Peyer's patch (tissue), 4 donors: ENCODE measurements at places on chromosomes 7 and 10.

DNA sequence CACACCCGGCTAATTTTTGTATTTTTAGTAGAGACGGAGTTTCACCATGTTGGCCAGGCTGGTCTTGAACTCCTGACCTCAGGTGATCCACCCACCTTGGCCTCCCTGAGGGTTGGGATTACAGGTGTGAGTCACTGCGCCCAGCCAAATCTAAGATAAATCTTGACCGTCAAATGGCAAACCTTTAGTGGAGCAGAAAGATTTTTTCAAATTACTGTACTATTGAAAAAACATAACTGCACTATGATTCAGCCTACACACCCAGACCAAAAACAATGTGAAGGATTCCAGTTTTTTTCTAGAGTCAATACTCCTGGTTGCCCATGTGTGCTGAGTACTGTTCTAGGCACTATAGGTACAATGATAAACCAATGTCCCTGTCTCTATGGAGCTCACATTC lies 33.9 kb upstream of the SVIL start:
- DNase-seq: no peak

DNA sequence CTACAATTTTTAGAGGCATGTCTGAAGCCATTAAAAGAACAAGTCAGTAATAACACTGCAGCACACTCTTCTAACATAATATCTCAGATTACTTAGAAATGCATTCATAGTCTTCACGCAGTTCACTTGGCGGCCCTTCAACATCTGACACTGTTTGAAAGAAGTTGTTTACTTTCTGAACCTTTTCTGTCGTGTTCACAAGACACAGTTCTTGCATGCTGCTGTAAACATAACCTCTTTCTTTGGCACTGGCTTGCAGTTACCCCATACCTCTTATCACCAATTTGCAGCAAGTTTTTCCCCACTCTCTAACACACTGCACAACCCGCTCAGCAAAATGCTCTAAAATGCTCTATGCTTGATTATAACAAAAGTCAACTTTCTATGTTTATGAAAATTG lies 12.0 kb downstream of the PIP4K2A start:
- DNase-seq: no peak

DNA sequence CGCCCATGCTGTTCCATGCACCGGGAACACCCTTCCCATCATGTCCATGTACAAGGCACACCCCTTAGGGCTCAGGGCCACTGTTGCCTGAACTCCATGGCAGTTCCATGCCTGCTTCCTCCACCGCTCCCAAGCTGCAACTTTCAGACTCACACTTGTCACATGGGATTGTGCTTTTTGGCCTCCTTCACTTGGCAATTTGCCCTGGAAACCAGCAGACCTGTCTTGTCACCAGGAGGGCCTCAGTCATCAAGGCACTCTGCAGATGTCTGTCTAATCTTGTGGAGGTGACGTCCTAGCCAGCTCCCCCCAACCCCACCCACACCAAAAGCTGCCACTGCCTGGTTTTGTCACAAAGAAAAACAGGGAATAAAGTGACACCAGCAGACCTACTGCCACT lies 47.5 kb downstream of the CARD11 start:
- DNase-seq: no peak

GRCh38 chr7:101507791-101508252 lies 121.3 kb downstream of the MYL10 start:
- peak; percentile 19 for DNase-seq

- DNase-seq: no peak
Observed at GRCh38 chr7:4085937-4086691, 596.0 kb upstream of the FOXK1 start.

DNA sequence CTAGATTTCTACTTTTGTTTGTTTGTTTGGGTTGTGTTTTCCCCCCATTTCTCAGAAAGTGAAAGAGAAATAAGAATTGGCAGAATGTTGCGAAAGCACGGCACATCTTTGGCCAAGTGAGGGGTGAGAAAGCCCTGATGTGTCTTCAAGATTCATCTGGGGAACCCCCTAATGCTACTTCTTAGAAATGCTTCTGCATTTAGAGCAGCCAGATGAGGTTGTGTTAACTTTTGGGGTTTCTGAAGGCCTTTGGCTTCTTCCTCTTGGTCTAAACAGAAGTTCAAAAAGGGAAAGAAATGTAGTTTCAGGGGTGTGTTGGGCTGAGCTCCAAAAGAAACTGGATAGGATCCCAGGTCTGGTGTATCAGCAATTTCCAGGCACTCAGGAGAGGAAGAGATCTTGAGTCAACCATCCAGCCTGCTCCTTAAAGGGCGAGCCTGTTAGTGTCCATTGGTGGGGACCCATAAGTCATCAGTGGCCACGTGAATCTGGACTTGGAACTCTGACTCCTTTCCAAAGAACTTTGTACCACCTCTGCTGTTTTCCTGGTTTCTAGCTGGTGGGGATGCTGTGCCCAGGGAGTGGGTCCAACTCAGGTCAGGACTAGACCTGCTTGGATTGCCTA lies 6.5 kb downstream of the DUSP5 start:
- peak; percentile 80 for DNase-seq

GRCh38 chr10:104220522-104220921 lies 11.6 kb downstream of the CFAP43 start:
- DNase-seq: no peak

GRCh38 chr7:130667593-130668257 lies 823 bp downstream of the COPG2 start:
- no peak for DNase-seq

DNA sequence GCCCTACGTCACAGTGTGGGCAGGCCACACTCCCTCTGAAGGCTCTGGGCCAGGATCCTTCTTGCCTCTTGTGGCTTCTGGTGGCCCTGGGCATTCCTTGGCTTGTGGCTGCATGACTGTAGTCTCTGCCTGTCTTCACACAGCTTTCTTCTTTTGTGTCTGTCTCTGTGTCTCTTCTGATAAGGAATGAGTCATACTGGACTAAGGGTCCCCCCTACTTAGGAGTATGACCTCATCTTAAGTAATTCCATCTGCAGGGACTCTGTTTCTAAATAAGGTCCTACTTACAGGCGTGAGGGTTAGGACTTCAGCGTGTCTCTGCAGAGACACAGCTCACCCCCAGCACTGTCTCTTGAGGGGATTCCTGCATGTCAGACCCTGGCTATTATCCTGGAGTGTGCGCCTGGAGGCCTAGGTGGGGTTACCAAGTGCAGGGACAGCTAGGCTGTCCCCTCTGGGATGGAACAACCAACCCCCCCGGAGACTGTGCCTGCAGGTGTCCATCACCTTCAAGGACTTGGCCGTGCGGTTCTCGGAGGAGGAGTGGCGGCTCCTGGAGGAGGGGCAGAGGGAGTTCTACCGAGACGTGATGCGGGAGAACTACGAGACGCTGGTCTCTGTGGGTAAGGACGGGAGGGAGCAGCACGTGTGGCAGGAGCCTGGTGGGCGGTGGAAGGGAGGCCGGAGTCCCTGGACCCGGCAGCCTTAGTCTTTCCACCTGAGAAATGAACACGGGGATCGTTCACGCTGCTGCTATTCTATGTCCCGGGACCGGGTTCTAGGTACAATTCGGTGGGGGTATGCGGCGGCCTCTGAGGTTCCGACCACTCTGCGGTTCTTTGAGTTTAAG lies 54.1 kb downstream of the ZNF467 start:
- no peak for DNase-seq

DNA sequence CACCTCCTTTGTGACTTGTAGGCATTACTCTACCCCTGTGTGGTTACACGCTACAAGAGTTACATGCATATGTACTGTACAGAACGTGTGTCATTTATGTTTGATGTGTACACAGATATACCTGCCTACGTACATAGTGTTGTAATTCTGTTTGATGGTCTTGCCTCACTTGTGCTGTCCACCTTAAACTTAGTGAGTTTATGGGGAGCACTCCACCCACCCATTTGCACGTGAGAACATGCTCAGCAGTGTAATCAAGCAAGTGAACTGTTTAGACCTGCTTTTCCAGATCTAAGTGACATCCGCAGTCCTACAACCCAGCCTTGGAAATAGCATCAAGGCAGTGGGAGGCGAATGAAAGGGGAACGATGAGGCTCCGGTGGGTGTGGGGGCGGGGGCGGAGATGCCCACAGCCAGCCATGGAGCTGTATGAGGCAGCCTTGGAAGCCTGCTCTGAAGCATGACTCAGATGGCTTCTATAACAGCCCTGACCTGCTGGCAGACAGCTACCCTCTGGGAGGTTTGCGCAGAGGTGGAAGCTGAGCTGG lies 52.1 kb downstream of the SUFU start:
- no peak for DNase-seq

DNA sequence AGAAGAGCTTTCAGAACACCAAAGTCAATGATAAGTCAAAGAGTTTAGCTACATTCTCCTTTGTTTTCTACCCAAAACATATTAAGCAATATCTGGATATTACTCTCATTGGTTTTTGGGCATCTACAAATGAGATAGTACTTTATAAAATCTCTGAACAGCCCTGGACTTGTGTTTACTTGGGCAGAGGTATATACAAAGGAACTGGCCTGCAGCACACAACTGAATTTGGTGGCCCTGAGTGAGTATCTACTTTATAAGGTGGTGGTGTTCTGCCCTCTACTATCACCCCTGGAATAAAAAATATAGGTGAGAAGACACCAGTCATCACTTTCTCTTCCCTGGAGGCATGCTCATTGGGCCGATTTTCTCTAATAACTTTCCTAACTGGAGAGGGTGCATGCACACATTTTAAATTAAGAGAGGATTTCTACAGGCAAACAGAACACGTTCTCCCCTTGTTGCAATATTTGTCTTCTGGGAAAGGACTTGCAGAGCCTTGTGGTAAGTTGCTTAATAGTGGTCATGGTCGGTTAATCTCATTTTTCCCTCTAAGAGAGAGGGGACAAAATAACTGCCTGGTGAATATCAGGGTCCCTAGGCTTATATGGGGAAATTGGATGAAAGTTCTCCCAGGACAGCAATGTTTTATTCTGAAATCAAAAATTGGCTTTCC lies 41.1 kb downstream of the OTUD1 start:
- no peak for DNase-seq

DNA sequence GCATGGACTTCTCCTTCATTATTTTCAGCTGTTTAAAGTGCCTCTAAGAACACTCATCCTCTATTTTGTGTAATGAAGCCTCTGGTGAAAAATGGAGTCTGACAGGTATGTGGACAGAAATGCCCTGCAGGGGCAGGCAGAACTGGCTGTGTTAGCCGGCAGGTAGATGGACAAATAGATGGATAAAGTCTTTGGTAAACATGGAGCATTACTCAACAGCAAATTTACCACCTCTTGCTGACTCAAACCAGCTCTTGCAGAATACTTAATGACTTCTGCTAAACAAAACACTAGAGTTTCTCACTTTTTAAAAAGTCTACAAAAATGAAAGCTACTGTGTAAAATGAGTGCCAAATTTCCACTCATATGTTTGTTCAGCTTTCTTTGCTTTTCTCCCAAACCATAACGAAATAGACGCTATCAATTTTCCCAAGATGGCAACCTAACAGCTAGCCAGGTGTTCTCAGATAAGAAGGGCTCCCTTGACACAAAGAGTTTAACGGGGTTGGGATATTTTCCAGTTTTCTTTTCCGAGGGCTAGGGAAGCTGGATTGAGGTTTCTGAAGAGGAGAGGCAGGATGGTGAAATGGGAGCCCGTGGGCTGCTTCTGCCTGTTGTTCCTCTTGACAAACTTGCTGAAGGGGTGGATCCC lies 71.9 kb upstream of the HABP2 start:
- DNase-seq: no peak

DNA sequence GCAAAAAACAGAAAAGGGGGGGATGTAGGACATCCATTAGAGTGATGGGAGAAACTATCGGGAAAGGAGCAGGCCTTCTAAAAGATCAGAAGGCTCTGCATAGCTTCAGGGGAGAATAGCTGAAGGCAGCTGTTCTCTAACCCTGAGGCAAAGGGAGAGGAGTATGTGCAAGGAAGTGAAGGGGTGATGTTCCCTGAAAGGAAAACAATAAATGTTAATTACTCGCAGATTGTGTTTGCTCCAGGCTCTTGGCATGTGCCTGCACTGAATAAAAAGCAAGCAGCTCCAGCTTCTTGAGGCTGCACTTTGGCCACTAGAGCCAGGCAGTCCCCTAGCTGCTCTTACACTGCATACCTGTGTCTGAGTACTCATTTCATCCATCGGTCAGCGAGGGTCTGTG lies 14.4 kb upstream of the STARD3NL start:
- DNase-seq: no peak
